ENCODE measurements at places on chromosomes 2 and 18. TPM values are rescaled to one million over a fixed set of nuclear protein-coding genes. Genes with fewer than 3 reads are reported as not detected.

DNA sequence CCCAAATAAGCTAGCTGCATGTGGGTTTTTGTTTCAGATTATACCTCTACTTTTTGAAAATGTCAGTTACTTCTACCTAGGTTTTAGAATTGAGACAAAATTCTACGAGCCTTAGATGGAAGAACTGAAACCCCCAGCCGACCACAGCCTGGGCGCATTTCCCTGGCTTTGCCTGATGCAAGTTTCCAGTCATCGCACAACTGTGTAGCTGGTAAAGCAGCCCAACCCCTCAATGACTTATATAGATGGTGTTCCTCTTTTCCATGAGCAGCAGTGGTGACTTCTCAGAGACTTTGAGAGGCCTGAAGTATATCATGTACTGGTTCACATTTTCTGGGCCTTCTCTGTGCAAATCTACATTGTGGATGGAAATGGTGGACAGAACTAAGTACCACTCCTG, 515.4 kb upstream of the RAB6C start:
- no peak for DNase-seq

DNA sequence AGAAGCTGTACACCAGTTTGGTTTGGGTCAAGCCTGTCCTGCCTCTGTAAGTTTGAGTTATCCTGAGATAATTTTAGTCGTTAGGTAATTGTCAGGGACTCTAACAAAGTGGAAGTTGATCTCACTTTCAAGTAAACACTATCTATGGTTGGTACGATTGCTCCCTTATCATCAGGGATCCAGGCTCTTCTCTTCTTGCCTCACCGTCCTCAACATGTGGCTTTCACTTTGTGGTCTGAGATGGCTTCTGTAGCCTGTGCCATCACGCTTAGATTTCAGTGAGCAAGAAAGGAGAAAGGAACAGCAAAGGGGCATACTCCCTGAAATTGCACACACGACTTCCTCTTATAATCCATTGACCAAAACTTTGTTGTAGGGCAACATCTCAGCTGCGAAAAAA, 115.6 kb downstream of the CTAGE1 start:
- no peak for DNase-seq

DNA sequence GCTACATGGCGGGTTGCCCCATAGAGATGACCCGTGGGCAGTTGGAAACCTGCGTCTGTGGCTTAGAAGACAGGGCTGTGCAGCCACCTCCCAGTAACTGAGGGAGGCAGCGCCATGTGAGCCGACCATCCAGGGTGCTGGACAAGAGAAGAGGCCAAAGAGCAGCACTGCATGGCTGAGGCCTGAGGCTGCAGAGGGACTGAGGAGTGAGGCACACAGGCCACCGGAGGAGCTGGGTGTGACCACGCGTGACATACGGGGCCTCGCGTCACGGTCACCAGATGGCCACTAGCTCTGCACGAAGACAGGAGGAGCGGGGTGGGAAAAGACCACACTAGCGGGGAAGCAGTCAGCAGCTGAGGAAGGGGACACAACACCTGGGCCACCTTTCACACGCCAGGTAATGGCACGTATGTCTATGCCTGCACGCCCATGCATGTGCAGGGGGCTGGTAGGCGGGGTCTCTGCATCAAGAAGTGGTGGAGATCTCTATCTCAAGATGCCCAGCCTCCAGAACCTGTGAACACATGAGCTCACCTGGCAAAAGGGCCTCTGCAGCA, 61.4 kb downstream of the NDUFA10 start:
- DNase-seq, result no peak

GRCh38 chr2:23655934-23656596, 270.9 kb downstream of the ATAD2B start:
- no peak for DNase-seq

- DNase-seq, result no peak
These were observed 39.0 kb upstream of the TCF4 start for GRCh38 chr18:55627007-55627406.

GRCh38 chr18:32393407-32393806, 77.3 kb downstream of the GAREM1 start:
- no peak for DNase-seq

- DNase-seq, result peak; percentile 84
These were observed at the start of gene MAP2 for GRCh38 chr2:209423562-209424198. Gene MAP2, plus strand, starts transcription at chr2:209424047. Its CDS starts 229,124 bp downstream, at chr2:209653171.

DNA sequence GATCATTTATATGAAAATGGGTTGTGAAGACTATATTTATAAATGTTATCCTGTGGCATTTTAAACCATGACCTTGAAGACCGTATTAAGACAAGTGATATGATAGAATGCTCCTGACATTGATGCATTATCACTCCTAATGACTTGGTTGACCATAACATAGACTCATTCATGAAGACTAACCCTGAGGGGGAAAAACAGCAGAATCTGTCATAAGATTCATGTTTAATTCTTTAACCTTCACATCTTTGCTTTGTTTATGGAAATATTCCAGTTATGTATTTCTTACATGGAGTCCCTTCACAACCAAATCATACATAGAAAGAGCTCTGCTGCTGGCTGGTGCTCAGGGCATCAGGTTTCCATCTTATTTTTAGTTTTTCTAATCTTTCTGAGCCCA, 78.4 kb downstream of the CTNNA2 start:
- DNase-seq, result no peak

DNA sequence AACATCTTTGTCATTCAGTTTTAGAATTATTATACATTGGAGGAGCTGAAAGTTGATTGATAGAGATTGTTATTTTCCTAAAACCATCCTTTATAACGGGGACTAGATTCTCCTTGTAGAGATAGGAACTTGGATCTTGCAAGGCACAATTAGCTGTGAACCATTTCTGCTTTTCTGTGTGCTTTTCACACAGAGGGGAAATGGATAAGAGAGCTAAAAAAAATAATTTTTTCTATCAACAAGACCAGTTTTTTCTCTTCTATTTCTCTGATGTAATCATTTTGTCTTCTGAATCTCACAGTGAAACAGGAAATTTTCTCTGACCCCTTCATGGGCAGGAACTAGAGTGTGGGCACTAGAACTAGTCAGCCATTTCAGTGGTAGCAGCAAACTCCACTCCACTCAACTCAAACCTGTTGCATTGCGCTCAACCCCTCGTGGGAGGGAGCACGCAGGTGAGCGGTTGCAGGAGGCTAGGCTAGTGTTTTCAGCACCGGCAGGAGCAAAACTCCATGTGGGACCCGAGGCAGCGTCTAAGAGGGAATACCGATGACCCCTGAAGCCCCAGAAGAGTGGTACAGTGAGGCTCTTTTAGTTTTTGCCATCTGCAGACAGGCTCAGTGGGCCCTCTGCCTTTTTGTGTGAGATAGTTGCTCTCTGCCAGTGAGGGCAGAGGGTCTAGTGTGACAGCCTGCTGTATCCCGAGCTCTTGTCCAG, 24.0 kb upstream of the SLC39A10 start:
- DNase-seq, result no peak

GRCh38 chr18:73980289-73980979, 167.2 kb downstream of the FBXO15 start:
- no peak for DNase-seq

DNA sequence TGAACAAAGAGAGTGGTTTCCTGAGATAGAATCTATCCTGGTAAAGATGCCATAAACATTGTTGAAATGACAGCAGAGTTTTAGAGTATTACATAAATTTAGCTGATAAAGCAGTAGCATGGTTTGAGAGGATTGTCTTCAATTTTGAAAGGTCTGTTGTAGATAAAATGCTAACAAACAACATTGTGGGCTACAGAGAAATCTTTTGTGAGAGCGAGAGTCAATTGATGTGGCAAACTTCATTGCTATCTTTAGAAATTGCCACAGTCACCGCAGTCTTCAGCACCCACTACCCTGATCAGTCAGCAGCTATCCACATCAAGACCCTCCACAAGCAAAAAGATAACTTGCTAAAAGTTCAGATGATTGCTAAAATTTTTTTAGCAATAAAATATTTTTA, 17.5 kb downstream of the VRK2 start:
- DNase-seq, result no peak

DNA sequence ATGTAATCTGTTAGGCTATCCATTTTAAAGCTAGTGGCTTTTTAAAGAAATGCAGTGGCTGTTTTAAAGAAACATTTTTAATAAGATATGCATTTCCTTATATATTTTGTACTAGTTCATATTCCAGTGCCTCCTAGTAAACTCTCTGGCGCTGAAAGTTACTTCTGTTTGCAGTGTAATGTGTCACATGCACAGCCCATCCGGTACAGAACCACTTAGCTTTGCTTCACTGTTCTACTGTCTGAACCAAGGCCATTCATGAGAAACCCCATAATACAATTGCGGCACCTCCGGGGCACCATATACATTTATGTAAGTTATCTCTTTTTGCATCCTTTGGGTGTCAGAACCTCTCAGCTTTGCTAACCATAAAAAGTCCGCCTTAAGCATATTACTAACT, 114.6 kb upstream of the KCTD1 start:
- DNase-seq, result no peak

GRCh38 chr18:31270578-31270977, 47.4 kb upstream of the DSG1 start:
- DNase-seq, result no peak

DNA sequence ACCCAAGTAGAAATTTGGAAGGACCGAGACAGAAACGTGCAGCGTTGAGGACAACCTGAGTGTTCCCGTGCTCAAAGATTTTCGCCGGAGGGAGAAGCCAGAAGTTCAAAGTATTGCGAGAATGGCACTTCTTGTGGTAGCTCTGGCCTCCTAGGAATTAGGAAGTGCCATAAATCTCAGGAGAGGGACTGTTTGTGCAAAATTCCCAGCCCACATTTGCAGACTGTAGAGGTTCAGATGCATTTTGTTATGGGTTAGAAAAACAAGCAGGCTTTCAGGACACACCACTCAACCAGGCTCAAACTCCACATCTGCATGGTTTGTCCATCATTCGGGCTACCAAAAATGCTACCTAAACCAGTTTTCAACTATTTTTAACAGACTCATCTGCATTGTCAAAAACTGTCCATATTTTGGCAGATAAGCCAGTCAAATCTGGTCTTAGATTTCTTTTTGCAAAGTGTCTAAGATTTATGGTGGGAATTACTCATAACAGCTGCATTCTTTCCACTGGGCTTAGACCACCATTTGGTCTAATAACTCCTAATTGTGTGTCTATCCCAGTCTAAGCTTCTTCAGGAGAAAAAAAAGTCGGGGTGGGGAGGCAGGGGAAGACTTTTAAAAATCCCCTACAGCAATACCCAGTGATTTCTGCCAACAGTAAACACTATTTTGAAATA, 422.9 kb downstream of the ARHGAP15 start:
- no peak for DNase-seq

GRCh38 chr2:18475884-18476283, 84.6 kb downstream of the RDH14 start:
- no peak for DNase-seq

GRCh38 chr18:45165176-45165713, 450.0 kb upstream of the SLC14A2 start:
- DNase-seq, result no peak

GRCh38 chr2:212078103-212078502, 460.5 kb downstream of the ERBB4 start:
- DNase-seq, result no peak

DNA sequence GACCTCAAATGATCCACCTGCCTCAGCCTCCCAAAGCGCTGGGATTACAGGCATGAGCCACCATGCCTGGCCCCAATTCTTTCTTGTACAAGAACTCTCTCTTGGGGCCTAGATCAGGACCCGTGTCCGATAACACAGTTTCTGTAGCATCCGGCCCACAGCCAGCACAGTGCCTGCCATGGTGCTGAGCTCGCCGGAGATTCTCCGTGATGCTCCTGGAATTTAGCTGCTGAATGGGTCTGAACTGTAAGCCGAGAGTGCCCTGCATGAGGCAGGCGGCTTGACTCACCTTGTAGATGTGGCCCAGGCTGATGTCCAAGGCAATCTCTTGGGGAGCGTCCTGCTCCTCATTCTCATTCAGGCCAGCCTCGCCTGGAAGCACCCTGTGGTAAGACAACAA, 53.3 kb upstream of the SEMA4C start:
- DNase-seq, result no peak

DNA sequence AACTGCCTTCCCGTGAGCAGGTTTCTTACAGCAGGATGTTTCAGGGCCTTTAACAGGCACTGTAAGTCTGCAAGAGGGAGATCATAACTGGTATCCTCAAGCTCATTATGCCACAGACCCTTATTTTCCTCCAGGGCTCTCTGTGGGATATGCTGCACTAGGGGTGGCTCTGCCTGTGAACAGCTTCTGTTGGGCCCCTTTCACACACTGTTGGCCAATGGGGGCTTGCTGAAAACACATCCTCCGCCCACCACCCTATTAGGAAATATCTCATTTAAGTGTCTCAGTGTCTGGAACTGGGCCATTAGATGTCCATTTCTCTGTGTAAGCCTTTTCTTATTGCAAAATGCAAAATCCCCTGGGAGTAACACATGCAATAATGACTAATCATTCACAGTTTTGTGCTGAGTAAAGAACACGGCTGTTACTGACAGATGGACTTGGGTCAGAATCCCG, 414.3 kb upstream of the HS6ST1 start:
- DNase-seq, result no peak

GRCh38 chr2:216911008-216911407, 51.1 kb upstream of the TNP1 start:
- DNase-seq, result no peak

- no peak for DNase-seq
These were observed 259.4 kb downstream of the RAD51AP2 start for GRCh38 chr2:17258861-17259260.

DNA sequence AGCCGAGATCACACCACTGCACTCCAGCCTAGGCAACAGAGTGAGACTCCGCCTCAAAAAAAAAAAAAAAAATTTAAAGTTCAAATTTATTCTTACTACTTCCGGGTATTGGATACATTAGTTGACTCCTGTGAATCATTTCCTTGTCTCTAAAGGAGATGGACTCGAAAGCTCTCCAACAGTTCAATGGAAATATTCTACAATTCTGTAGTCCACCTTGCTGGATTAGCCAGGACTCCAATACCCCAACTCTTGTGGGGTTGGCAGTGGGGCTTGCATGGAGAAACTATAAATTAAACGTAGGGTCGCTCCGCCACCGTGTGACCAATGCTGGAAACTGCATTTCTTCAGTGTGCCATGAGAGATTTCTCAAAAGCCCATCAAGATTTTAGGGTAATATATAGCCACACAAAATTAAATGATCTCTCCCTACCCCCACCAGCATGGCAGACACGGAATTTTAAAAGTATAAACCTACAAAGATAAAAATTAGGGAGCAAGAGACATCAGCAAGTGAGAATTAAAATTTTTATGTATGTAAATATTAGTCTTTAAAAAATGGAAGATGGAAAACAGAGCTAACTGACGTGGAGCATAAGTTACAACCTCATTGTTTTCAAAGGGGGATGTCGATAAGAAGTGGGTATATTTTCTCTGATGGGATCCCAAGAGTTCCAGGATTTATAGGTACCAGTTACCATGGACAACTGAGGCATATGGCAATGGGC, 27.8 kb upstream of the GAREM2 start:
- peak; percentile 43 for DNase-seq

GRCh38 chr18:79337620-79338019, 58.1 kb upstream of the NFATC1 start:
- no peak for DNase-seq

ANKRD30B gene
- not detected for polyA plus RNA-seq

DSG4 gene
- polyA plus RNA-seq, result not detected

SERPINB12 gene
- polyA plus RNA-seq, result not detected

ADGRF3 gene
- 0.03 TPM for polyA plus RNA-seq

MZT2B gene
- 911 TPM for polyA plus RNA-seq

PER2 gene
- polyA plus RNA-seq, result 1.4 TPM

ATG16L1 gene
- 12.1 TPM for polyA plus RNA-seq

CD8B2 gene
- not detected for polyA plus RNA-seq

CRYGC gene
- not detected for polyA plus RNA-seq

SCYGR4 gene
- not detected for polyA plus RNA-seq

IL37 gene
- polyA plus RNA-seq, result not detected

RNF138 gene
- polyA plus RNA-seq, result 6.6 TPM
